ENCODE measurements at places on chromosomes 1 and 21.
A peak's percentile ranks its signal among the peaks of the same experiment; 100 is the strongest.

- DNase-seq, result no peak
Observed at GRCh38 chr1:77370583-77371306, 88.9 kb downstream of the AK5 start.

GRCh38 chr1:4476394-4476793, 178.0 kb upstream of the AJAP1 start:
- DNase-seq, result no peak

GRCh38 chr1:114122941-114123618, 30.6 kb downstream of the SYT6 start:
- DNase-seq, result no peak

- DNase-seq, result no peak
Observed at GRCh38 chr1:114081437-114082303, 72.0 kb downstream of the SYT6 start.

GRCh38 chr1:247448107-247448791, 9.7 kb downstream of the OR2B11 start:
- DNase-seq, result no peak

- DNase-seq, result no peak
Observed at GRCh38 chr1:236425031-236425663, 31.1 kb downstream of the EDARADD start.

GRCh38 chr1:201028461-201028889, 5.0 kb upstream of the KIF21B start:
- peak; percentile 86 for DNase-seq
